SK-N-MC (cell line): ENCODE measurements at places on chromosomes 11 and 22.

DNA sequence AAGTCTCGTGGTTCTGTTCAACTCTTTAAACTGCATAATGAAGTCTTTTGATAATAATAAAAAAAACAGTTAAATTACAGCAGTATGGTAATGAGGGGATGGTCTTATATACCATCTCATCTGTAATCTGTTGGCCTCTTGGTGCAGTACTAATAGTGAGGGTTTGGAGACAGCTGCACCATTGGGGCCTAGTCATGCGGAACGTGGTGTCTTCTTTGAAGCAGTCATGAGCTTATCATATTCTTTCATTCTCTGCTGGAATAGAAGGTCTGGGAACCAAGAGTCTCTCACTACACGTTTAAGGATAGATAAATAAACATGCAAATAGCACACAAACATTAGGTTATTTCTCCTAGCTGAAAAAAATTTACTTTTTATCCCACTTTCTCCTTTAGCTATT lies 40.9 kb upstream of the OR9Q1 start:
- no peak for DNase-seq

DNA sequence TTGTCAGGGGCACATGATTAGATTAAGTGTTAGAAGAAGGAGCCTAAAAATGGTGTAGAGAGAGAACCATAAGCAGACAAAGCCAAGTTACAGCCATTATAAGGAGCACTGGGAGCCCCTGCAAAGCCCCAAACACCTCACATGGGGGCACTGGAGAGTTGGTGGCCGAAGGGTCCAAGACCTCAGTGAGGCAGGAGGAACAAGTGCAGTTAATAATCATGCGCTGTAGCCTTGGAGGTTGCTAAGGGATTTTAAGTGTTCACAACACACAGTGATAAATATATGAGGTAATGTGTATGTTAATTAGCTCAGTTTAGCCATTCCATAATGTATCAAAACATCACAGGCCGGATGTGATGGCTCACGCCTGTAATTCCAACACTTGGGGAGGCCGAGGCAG lies 54.4 kb upstream of the JAM3 start:
- DNase-seq = no peak

DNA sequence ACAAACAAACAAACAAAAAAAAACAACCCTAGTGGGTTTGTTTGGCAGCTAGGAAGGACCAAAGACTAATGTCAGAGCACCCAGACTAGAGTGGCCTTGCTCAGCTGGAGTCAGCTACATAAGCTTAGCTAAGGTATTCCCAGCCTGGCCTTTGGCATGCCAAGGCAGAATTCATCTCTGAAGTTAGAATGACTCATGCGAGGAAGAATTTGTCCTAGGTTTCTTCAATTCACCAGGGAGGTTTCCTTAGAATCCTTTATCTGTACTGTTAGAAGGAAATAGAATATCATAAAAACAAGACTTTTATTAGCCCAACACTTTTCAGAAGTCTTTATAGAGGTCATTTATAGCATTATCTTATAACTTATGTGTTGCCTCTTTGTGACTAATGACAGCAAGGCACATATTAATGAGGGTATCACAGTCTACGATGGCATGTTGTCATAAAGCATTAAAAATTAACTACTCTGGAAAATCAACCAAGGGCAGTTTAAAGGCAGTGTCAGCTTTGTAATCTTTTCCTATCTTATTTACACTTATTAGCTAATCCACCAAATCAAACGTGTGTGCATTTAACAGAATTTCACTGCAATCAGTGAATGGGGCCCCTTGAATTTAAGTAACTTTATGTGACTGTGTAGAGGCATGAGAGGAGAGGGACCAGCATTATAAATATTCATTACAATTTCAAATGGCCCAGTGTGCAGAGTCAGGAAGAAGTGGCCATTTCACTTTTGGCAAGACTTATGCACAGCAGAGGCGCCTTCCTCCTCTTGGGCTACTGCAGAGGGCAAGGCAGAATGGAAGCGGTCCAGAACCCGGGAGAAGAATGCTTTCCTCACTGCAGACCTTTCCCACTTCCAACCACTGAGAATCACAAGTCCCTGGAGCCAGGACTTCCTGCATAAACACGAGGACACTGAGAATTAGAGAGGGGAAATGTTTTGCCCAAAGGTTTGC lies 36.3 kb downstream of the SLC5A1 start:
- no peak for DNase-seq

DNA sequence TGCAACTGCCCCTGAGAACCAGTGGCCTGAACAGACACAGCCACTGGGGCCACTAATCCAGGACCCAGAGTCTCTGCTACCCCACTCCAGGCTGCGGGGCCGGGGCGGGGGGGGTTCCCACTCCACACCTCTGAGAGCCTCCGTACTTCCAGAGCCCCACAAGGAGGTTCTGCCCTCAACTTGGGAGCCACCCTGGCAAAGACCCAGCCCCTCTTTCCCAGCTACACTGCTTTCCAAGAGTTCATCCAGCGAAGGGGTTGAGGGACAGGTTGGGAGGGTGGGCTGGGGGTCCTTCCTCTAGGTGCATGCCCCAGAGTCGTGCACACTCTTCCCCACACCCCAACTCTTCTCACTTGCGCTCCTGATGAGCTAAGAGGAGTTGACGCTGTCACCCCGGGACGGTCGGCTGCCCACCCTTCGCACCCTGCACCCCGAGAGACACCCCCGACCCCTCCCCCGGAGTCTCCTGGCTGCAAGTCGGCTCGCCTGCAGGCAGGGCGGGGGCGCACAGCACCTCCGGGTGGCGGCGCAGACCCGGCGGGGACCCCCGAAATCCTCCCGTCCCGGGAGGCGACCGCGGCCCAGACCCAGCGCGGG lies 531 bp downstream of the RAB3IL1 start:
- DNase-seq = no peak

- DNase-seq = no peak
These were observed at the start of gene CECR2 for GRCh38 chr22:17369439-17370025. TSS of gene CECR2 (plus strand) at chr22:17369460. CDS start at chr22:17369784, 324 bp downstream.

DNA sequence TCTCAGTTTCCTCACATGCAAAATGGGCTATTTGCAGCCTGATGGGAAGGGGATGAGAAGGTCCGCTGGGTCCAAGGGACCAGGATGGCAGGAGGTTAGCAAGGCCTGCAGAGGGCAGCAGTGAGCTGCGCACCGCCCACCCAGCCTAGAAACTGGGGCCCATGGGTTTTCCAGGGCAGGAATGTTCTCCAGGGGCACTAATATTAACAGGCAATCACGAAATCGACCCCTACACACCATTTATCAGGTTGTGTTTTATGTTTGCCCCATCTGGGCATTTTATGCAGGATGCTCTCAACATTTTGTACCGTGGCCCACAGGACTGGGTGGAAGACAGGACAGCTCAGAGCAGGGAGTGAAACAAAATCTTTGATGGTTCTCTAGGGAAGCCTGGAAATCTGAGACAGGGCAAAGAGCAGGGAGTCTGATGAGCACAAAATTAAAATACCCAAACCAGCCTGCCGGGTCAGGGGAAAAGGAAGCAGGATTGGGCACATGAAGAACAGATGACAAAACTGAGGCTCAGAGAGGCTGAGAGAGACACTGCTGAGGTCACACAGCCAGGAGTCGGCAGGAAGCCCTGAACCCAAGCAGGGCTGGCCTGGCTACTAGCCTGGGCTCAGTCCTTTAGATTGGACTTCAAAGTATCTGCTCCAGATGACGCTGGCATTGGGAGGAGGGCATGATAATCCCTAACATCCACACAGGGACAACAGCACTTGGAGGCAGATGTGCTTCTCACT lies 1.6 kb upstream of the BCR start:
- DNase-seq = peak; percentile 20

DNA sequence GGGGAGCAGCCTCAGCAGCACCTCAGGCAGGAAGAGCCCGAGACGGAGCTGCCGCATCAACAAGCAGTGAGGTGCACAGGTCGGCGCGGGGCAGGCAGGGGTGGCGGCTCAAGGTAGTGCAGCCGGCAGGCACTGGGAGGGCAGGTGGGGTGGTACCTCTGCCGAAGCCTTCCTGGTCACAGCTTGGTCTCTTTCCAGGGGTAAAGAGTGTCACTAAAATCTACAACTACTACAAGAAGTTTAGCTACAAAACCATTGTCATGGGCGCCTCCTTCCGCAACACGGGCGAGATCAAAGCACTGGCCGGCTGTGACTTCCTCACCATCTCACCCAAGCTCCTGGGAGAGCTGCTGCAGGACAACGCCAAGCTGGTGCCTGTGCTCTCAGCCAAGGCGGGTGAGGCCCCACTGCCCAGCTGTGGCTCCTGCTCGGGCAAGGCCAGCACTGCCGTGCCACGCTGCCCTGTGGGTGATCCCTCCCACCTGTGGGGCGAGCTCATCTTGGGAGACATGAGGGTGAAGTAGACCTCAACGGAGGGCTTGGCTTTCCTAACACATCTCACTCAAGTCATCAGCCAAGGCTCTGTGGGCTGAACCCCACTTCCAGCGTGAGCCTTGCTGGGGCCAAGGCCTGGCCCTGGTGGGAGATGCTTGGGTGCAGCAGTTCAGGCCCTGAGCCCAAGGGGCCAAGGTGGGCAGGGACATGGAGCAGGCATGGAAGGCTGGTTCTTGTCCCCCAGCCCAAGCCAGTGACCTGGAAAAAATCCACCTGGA lies 13.6 kb downstream of the GATD1 start:
- no peak for DNase-seq

DNA sequence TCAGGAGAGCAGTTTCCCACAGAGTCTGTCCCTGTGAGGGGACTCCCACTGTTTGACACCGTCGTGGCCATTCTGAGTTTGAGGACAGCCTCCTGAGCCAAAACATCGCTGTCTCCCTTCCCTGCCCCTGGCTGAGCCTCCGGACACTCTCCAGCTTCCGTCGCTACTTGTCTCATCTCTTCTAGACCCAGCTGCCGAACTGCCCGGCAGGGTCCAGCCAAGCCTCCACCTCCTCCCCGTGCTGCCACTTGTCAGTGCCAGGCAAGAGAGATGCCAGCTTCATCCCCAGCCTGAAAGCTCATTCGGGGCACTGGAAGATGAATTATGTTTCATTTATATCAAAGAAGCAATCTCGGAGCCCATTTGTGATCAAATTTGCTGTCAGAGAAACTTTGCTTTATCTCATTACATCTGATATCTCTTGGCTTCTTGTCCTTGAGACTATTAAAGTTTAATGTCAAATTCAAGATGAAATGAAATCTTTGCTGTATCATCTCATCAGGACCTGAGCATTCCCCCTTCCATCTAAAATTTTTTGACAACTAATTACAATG lies 283.9 kb downstream of the BUD13 start:
- no peak for DNase-seq

- DNase-seq = no peak
These were observed 223.8 kb upstream of the DDI1 start for GRCh38 chr11:103812680-103813079.

DNA sequence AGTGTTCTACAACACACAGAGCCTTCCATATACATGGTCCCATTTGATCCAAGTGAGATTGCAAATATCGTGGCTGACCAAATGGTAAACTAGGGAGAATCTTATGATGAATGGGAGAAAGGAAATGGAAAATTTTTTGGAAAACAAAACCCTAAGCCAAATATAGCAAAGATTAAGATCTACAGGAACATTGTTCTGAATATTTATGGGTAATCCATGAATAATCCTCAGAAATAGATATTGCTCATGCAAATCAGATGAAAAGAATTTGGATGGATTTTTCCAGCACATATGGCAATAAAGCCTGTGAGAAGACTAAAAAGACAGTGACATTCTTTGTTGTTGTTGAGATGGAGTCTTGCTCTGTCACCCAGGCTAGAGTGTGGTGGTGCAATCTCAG lies 21.7 kb upstream of the PRDM10 start:
- no peak for DNase-seq

- no peak for DNase-seq
These were observed 259.8 kb upstream of the ANO5 start for GRCh38 chr11:21933095-21933494.

- DNase-seq = no peak
These were observed 18.2 kb upstream of the CASP12 start for GRCh38 chr11:104916442-104916841.

- no peak for DNase-seq
These were observed at the start of gene NRIP3 for GRCh38 chr11:9003573-9004182. TSS of gene NRIP3 (minus strand) at chr11:9004001. CDS start at chr11:9003935, 66 bp downstream.

DNA sequence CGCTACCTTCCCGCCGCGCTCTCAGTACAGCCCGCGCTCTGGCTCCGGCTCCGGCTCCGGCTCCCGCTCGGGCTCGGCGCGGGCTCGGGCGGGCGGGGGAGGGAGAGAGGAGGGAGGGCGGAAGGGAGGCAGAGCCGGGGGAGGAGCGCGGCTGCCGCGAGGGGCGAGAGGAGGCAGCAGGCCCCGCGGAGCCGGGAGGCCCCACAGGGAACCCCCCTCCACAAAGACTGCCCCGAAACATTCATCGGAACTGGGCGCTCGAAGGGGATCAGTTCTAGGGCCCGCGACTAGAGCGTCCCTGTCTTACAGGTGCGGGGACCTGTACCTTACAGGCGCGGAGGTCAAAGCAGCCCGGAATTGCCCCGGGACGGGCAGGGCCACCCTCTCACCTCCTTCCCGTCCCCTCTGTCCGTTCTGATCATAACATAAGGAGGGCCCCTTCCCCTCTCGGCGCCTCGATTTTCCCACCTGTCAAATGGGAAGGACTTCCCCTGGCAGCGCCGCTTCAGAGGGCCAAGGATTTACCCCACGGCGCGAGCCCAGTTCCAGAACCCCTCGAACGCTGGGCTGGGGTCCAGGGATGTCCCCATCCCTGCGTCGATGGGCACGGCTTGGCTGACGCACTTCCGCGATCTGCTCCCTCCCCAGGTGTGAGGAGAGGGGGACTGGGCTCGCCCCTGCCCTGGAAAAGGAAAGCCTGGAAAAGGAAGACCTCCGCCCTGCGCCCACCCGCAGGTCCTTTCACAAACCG lies at the start of gene SHISA8:
Gene SHISA8, minus strand, starts transcription at position 40 of the 751 bp plus-strand sequence. CDS start 407 bp downstream, outside the sequence.
- DNase-seq = no peak

DNA sequence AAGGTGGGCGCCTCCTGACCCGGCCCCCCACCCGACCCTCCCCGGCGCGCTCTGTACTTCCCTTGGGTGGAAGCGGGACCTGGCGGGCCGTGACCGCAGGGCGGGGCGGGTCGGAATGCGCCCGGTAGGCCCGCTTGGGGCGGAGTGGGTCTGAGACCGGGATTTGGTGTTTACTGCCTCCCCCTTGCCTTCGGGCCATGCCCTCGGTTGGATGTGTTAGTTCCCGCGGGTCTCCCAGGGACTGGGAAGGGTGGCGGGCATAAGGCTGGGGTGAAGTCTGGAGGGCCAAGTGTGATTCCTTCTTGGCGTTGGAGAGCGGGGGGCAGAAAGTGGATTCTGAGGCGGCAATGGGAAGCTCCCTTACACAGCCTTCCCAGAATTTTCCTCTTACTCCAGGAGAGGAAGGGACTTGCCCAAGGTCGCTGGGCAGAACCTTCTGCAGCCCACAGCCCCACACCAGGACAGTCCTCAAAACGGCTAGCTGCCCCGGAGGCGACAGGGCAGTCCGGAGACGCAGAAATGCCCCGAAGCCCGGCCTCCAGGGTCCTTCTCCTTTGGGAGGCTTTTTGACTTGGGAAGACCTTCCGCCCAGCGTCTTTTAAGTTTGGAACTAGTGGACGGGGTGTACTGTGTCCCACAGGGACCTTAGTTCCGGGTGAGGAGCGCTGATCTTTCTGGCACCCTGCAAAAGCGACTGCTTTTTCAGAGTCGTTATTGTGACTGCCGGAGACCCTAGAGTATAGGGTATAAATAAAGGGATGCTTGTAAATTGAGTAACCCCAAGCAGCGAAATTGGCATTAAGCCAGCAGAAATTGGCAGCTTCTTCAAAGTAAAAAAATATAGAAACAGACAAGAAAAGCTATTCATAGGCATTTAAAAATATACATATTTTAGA lies 647 bp downstream of the SWAP70 start:
- DNase-seq = peak; percentile 35
